NCI-H446 (cell line): ENCODE measurements at places on chromosomes 13 and 19.
A peak's percentile ranks its signal among the peaks of the same experiment; 100 is the strongest.

DNA sequence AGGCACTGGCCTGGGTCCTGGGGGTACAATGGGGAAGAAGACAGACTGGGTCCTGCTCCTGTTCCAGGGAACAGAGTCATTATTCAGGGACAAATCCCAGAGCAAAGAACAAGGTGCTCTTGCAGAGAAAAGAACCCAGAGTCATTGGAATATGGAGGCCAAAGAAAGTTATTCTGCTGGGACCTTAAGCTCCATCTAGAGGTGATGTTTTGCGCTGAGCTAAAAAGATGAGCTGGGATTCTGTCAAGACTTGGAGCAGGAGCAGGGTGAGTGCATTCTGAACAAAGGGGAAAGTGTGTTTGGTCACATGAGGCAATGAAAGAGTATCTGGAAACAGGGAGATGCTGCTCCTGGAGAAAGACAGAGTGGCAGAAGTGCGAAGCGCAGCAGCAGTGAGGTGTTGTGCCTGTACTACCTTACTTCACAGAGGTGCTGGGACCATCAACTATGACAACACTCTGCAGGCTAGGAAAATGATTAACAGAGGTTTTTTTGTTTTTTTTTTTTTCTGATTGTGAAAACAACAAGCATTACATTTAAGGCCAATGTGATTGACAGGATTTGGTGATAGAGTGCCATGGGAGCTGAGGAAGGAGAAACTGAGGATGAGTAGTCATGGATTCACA is 95.3 kb upstream of the TNFSF11 start:
- DNase-seq, result peak; percentile 33

- no peak for DNase-seq
Observed at GRCh38 chr13:104408733-104409132, 1342.5 kb upstream of the SLC10A2 start.

GRCh38 chr13:28819735-28820098 is 422 bp upstream of the MTUS2 start:
- no peak for DNase-seq

GRCh38 chr19:7177926-7178325 is 108.4 kb downstream of the ZNF557 start:
- no peak for DNase-seq

DNA sequence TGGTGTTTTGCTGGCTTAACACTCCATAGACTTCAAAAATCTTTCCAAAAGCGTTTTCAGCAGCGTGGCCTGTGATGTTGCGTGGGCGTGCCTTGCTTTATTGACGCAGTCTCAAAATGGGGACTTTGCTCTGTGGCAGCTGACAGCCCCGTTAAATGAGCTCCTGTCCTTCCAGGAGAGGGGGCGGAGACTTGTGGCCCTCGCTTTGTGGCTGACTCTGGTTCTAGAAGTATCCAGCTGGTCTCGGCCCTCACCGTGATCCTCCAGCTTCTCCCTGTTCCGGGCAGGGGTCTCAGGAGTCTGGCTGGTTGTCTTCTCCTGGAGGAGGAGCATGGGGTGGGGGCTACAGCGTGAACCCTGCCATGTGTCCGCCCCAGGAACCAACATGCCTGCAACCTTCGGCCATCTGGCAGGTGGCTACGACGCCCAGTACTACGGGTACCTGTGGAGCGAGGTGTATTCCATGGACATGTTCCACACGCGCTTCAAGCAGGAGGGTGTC is 8.4 kb upstream of the ZNF554 start:
- DNase-seq, result no peak

DNA sequence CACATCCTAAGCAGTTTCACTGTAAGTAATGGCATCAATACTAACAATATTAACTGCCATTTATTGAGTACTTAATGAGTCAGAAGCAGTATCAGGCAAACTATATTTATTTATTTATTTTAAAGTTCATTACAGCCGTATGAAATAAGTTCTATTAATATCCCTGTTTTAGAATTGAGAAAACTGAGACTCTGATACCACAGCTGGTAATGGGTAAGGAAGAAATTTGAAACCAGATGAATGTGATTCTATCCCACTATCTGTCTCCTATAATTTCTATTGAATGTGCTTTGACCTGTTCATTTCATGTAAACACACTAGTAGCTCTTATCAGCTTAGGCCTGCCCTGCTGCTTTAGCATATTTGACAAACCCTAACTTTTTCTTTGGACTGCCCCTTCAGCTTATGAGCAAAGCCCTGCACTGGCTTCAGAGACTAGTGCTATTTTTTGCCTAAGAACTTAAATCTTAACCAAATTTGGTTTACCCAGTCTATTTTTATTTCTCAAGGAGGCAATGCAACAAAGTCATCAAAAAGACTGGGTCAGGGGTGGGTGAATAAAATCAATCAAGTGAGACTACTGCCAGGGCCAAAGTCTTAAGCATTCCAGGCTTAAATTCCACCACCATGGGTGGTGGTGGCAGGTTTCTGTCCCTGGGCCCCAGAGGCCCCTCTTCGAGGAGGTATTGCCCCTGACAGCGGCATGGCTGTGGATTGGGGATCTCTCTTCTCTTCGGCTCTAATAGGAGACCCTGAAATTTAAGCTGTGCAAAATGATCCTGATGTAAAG is 143.4 kb downstream of the DLEU7 start:
- no peak for DNase-seq

- no peak for DNase-seq
Observed at GRCh38 chr13:66536746-66537145, 693.4 kb downstream of the PCDH9 start.

- no peak for DNase-seq
Observed at GRCh38 chr19:33814181-33815165, 17.8 kb downstream of the KCTD15 start.

DNA sequence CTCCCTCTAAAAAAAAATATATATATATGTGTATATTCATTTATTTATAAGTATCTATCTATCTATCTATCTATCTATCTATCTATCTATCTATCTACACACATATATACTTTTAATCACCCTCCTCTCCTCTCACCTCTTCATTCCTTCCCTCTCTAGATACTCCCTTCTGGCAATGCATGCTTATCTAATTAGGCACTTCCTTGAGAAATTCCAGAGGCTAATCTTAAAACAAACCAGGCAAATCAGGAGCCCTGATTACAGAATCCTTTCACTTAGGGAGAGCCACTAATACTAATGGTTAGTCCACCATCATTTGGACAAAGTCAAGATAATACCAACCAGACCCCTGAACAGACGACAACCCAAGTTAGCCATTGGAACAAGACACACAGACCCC is 17.6 kb downstream of the CD70 start:
- no peak for DNase-seq
